ENCODE measurements at places on chromosomes 7 and 10.
A peak's percentile ranks its signal among the peaks of the same experiment; 100 is the strongest.

- no peak for DNase-seq
Measured at GRCh38 chr7:126778101-126778500, 474.6 kb downstream of the GRM8 start.

DNA sequence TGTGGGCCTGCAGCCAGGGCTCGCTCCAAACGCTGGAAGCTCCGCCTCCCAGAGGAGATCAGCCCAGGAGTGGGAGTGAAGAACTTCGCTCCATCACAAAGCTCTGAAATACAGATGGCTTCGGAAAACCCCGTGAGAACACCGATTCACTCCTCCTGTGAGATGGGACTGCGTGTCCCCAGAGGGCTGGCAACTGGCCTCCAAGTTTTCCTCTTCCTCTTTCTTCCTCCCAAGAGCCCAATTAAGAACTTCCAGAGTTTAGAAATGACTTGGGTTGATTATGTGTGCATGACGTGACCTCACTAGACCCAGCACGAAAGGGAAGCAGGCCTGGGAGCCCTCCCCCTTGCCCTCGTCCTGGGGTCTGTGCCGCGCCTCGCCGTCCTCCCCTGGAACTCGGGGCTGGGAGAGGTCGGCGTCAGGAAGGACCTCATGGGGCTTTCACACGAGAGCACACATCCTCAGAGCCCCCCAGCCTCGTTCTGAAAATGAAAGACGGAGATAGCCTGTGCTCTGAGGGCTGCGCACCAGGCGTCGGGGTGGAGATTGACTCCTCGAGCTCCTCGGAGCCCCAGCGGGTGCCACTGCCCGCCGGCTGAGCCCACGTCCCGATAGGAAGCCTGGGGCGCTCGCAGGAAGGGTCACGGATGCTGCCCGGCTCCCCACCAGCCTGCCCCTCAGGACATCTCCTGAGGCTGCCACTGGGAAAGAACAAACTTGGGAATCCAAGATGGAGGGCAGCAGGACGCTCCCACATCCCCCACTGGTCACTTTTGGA, 37.8 kb downstream of the PTPRN2 start:
- no peak for DNase-seq

DNA sequence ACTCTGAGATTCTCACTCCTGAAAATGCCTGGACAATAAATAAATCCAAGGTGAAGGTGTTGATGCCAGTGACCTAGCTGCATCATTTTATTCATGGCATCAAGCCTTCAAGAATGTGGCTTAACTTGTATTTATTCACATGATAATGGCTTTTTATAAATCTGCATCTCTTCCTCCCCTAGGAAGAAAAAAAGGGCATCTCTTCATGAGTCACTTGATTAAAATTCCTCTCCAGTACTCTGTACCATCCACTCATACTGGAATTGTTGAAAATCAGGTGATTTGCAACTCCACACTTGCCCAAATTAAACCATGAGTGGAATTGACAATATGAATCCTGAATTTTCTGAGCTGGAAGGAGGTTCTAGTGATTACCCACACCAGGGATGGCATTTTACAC, 30.2 kb downstream of the PTPRE start:
- DNase-seq = no peak

DNA sequence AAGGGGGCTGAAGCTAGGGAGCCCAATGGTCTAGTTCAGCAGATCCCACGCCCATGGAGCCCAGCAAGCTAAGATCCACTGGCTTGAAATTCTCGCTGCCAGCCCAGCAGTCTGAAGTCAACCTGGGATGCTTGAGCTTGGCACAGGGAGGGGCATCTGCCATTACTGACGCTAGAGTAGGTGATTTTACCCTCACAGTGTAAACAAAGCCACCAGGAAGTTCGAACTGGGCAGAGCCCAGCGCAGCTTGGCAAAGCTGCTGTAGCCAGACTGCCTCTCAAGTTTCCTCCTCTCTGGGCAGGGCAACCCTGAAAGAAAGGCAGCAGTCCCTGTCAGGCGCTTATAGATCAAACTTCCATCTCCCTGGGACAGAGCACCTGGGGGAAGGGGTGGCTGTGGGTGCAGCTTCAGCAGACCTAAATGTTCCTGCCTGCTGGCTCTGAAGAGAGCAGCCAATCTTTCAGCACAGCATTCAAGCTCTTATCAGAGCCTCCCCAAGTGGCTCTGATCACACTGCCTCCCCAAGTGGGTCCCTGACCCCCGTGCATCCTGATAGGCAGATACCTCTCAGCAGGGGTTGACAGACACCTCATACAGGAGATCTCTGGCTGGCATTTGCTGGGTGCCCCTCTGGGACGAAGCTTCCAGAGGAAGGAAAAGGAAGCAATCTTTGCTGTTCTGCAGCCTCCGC, 167.8 kb downstream of the CCDC71L start:
- peak; percentile 19 for DNase-seq

- DNase-seq = no peak
Measured at GRCh38 chr10:24334279-24334939, 125.5 kb downstream of the KIAA1217 start.

- DNase-seq = no peak
Measured at GRCh38 chr7:139966949-139967348, 95.8 kb downstream of the PARP12 start.

- DNase-seq = no peak
Measured at GRCh38 chr7:87451187-87451586, 24.3 kb downstream of the ABCB4 start.

GRCh38 chr10:29386342-29386999, 97.6 kb downstream of the LYZL1 start:
- DNase-seq = no peak

DNA sequence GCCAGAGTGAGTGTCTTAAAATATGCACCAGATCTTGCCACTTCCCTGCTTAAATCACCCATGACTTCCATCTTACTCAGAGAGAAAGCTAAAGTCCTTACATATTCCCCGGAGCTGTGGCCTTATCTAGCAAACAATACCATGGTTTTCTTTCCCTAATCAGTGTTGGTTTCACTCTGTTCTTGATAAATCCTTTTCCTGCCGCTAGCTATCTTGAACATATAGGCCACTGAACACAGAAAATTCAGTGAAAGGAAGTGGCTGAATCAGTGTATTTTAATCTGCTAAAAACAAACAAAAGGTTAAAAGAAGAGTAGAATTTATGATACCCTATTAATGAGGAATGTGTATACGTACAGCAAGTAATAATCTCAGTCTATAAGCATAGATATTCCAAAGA, 42.0 kb upstream of the JAZF1 start:
- no peak for DNase-seq

DNA sequence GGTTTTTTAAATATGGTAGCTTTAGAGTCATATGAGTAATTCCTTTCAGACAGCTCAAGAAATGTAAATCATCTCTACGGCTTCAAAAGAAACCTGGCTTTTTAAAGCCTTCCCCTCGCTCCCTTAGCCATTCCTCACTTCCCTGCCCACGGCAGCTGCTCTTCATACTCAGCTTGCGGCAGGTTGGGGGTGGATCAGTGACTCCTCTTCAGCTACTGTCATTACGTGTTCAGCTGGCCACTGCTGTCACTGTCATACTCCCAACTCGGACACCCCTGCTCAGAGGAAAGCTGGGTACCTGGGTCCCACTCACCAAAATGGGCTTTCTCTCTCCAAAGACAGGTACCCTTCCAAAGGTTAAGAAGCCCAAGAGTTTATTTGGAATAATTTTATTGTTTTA, 6.6 kb downstream of the YWHAG start:
- no peak for DNase-seq

DNA sequence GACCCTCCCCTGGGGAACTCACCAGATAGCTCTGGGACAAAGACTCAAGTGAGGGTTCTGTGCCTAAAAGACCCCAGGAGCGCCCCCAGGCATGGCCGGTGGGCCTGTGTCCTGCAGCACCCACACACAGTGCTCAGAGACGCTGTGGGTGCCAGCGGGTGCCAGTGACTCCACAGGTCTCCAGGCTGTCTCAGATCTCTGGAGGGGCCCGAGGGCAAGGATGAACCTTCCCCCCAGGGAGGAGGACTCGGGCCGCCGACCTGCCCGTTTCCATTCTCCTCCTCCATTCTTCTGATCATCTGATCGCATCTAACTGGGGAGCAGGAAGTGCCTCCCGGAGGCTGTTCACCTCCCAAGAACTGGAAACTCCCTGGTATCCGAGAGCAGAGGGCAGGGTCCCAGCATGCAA, 980 bp downstream of the ADAM8 start:
- DNase-seq = no peak

GRCh38 chr7:107196834-107197610, 28.2 kb downstream of the HBP1 start:
- no peak for DNase-seq

- DNase-seq = peak; percentile 41
Measured at GRCh38 chr7:24026351-24026750, 257.6 kb upstream of the NPY start.

- DNase-seq = no peak
Measured at GRCh38 chr10:112287844-112288243, 4.6 kb downstream of the TECTB start.

- no peak for DNase-seq
Measured at GRCh38 chr10:38094927-38095574, 914 bp downstream of the ZNF37A start.

- DNase-seq = no peak
Measured at GRCh38 chr7:120731271-120731670, 126.7 kb downstream of the TSPAN12 start.

DNA sequence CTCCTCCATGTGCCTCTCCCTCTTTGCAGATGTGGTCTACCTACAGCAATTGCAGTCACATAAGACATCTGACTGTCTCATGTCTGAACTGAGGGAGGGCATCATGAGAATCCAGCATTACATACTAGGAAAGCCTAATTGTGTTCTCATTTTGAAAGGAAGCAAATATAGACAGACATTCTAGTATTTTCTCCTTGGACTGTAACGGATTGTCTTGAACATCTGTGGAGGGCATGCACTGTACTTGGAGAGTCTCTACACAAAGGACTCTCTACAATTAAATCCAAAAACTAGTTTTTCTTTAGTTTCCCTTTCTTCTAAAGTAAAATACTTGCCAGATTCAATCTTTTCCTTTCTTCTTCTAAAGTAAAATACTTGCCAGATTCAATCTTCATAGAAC, 34.7 kb upstream of the TRIL start:
- no peak for DNase-seq

GRCh38 chr10:44619975-44620374, 235.1 kb upstream of the CXCL12 start:
- no peak for DNase-seq

DNA sequence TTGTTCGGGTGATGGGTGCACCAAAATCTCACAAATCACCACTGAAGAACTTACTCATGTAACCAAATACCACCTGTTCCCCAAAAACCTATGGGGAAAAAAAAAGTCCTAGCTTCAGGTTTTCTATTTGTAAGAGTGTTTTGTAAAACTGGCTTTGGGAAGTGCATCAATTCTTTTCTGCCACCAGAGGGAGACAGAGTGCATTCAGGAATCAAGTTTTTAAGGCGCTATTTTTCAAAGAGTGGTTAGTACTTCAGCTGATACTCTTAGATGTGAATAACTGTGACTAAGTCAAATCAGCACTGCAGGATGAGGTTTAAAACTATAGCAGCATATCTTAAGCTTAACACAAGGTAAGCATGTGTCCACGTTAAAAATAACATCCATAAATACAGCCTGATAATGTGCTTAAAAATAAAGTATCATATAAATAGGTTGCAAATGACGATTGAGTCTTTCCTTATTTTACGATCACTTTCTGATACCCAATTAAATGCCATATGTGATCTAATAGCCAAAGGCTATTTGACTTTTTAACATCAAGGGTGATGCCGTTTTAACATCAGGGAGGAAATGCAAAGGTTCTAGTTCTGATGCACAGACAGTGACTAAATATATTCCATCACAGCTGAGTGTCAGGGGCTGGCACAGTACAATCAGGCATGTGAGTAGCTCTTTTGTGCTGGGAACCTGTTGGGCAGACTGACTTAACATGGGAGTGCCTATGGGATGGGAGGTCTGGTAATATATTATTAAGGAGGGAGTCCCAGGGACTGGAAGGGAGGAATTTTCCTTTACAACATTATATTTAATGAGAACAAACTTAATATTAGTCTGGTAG, 10.6 kb upstream of the LYZL2 start:
- DNase-seq = peak; percentile 44

GRCh38 chr7:41758321-41758720, 55.4 kb upstream of the INHBA start:
- no peak for DNase-seq

GRCh38 chr10:80602881-80603280, 65.2 kb downstream of the SH2D4B start:
- DNase-seq = no peak

DNA sequence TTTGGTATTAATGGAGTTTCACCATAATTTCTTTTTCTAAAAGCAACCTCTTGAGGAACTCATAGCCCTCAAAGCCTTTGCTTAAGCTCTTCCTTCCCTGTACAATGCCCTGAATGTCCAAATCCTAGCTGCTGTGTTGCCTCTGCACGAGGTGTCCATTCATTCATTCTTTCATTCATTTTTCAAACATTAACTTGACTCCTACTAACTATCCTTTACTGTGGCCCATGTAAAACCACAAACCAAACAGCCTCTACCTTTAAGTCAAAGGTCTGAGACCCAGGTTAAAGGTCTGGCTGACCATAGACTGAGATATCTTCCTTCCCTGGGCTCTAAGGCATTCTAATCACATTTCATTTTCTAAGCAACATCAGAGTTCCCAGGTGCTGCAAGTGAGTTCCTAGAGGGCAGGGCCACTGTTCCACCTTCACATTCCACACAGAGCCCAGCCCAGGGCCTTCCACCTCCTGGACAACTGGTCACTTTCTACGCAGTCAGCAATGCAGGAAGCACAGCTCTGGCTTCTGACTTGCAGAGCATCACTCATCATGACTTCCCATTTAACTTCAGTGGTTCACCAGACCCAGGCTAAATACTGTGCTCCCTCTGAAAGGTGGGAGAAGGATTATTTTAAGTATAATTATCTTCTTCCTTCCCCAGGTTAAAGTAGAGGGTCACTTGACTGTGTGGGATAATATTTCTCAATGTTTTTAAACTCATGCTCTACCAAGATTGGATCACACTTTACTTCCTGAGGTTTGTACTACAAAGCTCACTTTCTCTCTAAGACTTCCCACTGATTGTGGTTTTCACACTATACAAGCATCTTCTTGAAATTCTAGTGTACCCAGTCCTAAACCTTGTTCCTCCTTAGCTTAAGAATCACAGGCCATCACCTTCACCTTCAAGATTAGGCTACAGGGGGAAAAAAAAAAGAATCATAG, 19.1 kb downstream of the ATXN7L1 start:
- DNase-seq = no peak

GRCh38 chr7:119065966-119066365, 841.5 kb downstream of the ANKRD7 start:
- no peak for DNase-seq

GRCh38 chr7:69814421-69814962, 216.2 kb downstream of the AUTS2 start:
- no peak for DNase-seq
